ENCODE measurements at places on chromosomes 1 and 21.
A peak's percentile ranks its signal among the peaks of the same experiment; 100 is the strongest.

DNA sequence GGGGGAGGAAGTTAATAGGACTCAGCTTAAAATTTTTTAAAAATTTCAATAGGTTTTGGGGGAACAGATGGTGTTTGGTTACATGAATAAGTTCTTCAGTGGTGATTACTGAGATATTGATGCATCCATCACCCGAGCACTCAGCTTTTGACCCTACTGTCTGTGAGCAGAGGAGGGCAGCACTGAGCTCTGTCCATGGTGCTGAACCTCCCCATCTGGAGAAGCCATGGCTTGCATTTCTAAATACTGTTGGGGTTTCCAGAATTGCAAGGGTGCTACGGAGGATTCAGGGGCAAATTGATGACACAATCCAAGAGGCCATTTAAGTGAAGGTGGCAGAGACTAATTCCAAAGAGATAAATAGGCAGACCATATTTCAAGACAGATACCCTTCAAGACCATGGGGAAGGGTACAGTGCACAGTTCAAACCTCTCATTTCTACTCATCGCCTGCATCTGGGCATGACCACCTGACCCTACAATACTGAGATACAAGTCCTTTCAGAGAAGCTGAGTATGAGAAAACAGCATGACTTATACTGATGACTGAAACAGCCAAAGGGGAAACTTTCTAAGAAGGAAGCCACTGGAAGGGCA, 17.2 kb downstream of the SYT2 start:
- peak; percentile 50 for DNase-seq

- DNase-seq: peak; percentile 30
Observed at GRCh38 chr1:228140724-228141225, 696 bp downstream of the GUK1 start.

GRCh38 chr1:73144311-73144710, 862.0 kb upstream of the NEGR1 start:
- DNase-seq: no peak

GRCh38 chr1:113166473-113166872, 93.5 kb downstream of the LRIG2 start:
- DNase-seq: no peak

- DNase-seq: no peak
Observed at GRCh38 chr1:86848654-86849053, 65.3 kb downstream of the SELENOF start.

DNA sequence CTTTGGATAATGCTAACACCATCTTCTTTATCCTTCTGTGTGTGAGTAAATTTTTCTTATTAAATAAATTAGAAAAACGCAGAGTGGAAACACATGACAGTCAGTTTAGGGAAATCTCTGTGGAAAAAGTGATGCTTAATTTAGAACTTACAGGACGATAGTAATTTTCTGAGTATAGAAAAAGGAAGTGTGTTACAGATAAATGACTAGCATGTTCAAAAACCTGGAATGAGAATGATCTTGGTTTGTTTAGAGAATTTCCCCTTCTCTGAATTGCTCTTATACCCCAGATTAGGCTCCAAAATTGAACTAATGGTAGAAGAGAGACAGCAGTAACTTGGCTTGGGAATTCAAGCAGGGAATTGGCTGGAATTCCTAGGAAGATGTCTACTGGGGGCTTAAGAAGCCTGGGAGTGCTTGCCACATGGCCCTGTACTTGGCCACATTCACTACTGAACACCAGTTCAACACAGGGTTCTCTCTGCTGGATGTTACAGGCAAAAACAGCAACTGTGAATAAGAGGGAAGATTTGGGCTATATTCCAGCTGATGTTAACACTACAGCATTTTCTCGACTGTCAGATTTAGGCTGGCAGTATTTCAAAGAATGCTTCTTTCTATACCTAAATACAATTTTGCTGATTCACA, 1004.2 kb downstream of the TTLL7 start:
- no peak for DNase-seq

DNA sequence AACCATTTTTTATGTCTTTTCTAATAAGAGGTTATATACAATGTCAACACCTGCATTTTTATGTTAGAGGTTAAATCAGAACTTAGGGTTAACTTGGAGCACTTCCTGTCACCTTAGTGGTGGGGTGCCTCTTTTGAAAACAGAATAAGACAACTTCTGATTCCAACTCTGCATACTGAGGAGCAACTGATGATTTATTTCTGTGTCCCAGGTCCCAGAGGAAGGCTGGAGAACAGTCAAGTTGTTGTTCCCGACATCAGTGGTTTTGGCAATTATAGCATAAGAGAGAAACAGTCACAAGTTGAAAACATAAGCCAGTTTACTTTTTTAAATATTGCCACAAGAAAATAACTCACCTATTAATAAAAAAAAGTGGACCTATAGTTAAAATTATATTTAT, 871.0 kb upstream of the ADAMTS5 start:
- DNase-seq: no peak

- DNase-seq: no peak
Observed at GRCh38 chr21:33931799-33932390, 16.3 kb upstream of the ATP5PO start.

DNA sequence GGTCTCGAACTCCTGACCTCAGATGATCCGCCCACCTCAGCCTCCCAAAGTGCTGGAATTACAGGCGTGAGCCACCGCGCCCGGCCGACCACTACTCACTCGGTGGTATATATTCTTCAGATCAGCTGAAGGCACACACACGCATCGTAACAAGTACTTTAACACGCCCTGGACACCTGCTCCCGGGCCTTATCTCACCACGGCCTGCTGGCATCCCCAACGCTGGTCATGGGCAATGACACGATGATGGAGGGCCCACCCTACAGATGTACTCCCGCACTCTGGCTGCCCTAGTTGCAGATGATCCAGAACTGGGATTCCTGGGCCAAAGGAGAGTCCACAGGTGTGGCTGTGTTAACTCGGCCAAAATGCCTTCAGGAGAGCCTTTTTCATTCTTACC, 11.6 kb downstream of the UBE2J2 start:
- DNase-seq: no peak

- no peak for DNase-seq
Observed at GRCh38 chr1:71586030-71586429, 505.2 kb upstream of the ZRANB2 start.

DNA sequence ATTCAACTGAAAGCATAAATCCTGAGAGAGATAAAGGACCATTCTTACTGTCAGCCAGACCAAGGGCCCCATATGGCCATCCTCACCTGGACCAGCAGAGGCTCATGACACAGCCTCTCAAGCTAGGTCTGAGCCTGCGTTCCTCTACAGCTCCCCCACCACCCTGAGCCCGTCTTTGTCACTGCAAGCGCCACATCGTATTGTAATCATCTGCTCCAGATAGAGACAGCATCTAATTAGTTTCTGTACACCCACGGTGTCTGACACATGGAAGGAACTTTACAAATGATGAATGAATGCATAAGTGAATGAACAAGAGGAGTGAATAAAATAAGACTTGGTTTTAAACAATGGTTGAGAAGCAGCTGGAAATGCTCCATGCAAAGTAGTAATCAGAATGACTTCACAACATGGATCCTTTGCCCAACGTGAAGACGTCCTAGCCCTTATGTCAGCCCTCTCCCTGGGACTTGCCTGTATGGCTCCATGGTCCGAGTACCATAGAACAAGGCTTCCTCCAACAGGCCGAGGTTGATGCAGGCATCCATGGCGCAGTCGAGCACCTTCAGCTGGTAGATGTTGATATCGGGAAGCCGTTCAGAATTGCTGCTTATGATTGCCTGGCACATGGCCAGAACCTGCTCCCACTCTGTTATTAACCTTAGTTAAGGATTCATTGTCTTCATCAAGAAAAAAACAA, 648.9 kb downstream of the SMYD3 start:
- DNase-seq: no peak

DNA sequence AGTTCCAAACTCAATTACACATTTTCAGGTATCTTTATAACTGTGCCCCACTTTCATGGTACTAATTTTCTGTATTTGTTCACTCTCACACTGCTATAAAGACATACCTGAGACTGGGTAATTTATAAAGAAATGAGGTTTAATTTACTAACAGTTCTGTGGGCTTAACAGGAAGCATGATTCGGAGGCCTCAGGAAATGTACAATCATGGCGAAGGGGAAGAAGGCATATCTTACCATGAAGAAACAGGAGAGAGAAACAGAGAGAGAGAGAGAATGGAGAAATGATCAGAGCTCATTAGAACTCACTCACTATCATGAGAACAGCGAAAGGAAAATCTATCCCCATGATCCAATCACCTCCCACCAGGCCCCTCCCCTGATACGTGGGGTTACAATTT, 874.1 kb upstream of the B3GALT2 start:
- no peak for DNase-seq

DNA sequence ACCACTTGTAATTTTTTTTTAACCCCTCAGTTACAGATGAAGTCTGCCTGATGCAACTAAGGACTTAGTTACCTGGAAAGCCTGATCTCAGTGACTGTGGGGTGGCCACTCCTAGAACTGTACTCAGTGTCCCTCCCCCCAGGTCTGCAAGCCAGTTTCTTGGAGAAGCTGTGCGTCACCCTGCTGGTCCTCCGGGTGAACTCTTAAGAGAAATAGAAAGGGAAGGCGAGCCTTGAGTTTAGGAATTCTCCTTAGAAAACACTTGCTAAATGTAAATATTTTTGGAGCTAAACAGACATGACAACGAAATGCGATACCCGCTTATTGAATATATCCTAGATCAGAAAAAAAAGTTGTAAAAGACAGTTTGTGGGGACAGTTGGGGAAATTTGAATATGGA, 730 bp downstream of the SLC16A4 start:
- no peak for DNase-seq

- no peak for DNase-seq
Observed at GRCh38 chr1:87149241-87150041, 179.2 kb upstream of the LMO4 start.

DNA sequence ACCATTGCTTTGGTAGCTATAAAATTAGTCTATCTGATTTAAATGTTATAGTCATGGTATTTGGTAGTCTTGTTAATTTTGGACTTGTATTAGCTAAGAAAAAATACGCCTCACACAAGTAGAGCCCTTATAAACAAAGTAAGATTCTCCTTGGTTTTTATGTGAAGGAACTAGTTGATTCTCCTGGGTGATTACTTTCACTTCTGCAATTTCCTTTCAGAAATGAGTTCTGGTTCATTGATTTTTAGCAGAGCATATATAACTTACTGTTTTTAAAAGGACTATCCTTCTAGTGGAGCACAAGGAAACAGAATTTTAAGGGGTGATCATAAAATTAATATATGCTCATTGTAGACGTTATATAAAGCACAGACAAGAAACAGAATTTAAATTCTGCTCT, 120.1 kb downstream of the BACH1 start:
- DNase-seq: no peak

DNA sequence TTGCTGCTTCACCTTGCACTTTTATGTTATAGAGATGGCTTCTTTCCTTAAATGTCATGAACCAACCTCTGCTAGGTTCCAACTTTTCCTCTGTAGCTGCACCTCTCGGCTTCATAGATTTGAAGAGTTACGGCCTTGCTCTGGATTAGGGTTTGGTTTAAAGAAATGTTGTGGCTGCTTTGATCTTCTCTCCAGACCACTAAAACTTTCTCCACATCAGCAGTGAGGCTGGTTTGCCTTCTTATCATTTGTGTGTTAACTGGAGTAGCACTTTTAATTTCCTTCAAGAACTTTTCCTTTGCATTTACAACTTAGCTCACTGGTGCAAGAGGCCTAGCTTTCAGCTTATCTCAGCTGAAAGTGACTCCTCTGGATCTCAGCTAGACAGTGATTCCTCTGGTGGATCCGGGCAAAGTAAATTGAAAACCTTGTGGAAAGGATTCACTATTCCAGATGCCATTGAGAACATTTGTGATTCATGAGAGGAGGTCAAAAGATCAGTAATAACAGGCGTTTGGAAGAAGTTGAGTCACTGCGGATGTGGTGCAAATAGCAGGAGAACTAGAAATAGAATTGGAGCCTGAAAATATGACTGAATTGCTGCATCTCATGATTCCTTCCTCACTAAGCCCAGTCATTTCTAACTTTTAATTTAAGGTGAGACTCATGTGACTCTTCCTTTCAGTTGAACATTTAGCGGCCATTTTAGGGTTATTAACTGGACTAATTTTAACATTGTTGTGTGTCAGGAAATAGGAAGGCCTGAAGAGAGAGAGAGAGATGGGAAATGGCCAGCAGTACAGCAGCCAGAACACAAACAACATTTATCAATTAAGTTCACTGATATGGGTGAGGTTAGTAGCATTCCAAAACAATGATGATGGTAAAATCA, 16.2 kb upstream of the RGS1 start:
- DNase-seq: no peak

GRCh38 chr1:188706742-188707141, 1770.9 kb downstream of the BRINP3 start:
- DNase-seq: no peak

GRCh38 chr1:34611571-34611970, 143.3 kb upstream of the GJB5 start:
- no peak for DNase-seq

DNA sequence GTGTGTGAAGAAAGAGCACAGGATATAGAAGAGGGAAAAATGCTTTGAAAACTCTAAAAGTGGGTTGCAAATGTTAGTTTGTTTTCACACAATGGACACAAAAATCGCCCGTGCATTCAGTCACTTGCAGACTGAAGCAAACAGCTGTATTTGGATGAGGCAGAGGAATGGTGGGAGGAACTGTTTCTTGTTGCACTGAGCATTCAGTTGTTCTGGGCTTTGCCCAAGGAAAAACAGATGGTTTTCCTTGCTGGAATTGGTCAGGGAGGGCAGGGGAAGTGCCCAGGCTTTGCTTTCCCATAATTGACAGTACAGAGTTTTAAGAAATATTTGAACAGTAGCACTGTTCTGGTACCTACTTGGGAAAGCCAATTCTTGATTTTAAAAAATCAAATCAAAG, 19.5 kb upstream of the WARS2 start:
- DNase-seq: no peak

- DNase-seq: peak; percentile 43
Observed at GRCh38 chr1:160834945-160835565, 27.6 kb downstream of the CD244 start.

- no peak for DNase-seq
Observed at GRCh38 chr1:156594190-156594589, 2.6 kb downstream of the NAXE start.

DNA sequence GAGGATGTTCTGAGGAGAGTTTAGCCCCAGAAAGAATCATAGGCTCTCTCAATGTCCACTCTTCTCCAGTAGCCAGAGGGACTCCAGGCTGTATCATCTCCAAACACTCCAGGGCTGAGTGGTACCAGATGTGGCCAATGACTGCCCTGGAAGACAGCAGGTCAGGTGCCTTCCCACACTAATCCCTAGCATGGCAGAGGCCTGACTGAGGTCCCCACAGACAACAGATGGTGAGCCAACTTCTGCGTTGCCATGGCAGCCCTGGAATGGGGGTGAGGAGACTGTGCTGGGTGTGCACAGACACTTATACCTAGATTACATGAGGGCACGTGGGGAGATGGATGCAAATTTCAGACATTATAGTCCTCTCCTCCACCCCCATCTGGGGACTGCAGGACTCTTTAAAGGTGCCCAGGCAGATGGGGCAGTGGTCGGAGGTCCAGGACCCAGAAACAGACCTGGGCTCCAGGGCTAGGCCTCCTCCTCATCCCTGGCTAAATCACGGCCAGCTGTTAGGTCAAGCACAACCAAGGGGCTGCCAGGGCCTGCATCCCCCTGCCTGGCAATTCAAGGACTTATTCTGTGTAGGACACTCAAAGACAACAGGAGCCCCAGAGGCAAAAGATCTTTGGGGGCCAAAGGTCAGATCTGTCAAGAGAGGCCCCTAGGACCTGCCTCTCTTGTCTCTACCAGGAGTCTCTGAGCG, 42.9 kb downstream of the CAMK2N1 start:
- no peak for DNase-seq

- DNase-seq: no peak
Observed at GRCh38 chr21:44967082-44968047, 27.5 kb downstream of the SLX9 start.
